IgD-negative memory B cell (primary cell): ENCODE measurements at places on chromosomes 1 and 21. TPM values are rescaled to one million over a fixed set of nuclear protein-coding genes. Genes with fewer than 3 reads are reported as not detected.

Gene PKLR
- polyA plus RNA-seq: not detected

Gene SH2D5
- polyA plus RNA-seq: not detected

Gene GNG5
- polyA plus RNA-seq: 263 TPM

Gene ATP6V1G3
- polyA plus RNA-seq: not detected

Gene PIGR
- polyA plus RNA-seq: 0.40 TPM

Gene ATAD3A
- 12.8 TPM for polyA plus RNA-seq

Gene SLAMF6
- 109 TPM for polyA plus RNA-seq

Gene LELP1
- polyA plus RNA-seq: not detected

Gene FLAD1
- polyA plus RNA-seq: 57.6 TPM

Gene TMEM54
- polyA plus RNA-seq: not detected

Gene SLAMF8
- polyA plus RNA-seq: not detected

Gene C21orf58
- polyA plus RNA-seq: 1.3 TPM
